Activated naive CD4-positive, alpha-beta T cell treated with anti-CD3 and anti-CD28 coated beads, Interleukin-2, amount 50 U/mL, for 72 hours (primary cell): ENCODE measurements at places on chromosomes 2 and 18. TPM values are rescaled to one million over a fixed set of nuclear protein-coding genes. Genes with fewer than 3 reads are reported as not detected.

UGT1A8 gene
- not detected for total RNA-seq

GKN1 gene
- total RNA-seq = not detected

MFSD2B gene
- not detected for total RNA-seq

PDE1A gene
- total RNA-seq = not detected

RTP5 gene
- total RNA-seq = not detected

AKAIN1 gene
- not detected for total RNA-seq

VWC2L gene
- not detected for total RNA-seq

LRATD1 gene
- not detected for total RNA-seq

C2orf80 gene
- total RNA-seq = not detected

HJURP gene
- total RNA-seq = 77.3 TPM

TMEM37 gene
- not detected for total RNA-seq

MAB21L4 gene
- total RNA-seq = not detected
